HAP-1 (cell line): ENCODE measurements at places on chromosomes 16 and 17.

DNA sequence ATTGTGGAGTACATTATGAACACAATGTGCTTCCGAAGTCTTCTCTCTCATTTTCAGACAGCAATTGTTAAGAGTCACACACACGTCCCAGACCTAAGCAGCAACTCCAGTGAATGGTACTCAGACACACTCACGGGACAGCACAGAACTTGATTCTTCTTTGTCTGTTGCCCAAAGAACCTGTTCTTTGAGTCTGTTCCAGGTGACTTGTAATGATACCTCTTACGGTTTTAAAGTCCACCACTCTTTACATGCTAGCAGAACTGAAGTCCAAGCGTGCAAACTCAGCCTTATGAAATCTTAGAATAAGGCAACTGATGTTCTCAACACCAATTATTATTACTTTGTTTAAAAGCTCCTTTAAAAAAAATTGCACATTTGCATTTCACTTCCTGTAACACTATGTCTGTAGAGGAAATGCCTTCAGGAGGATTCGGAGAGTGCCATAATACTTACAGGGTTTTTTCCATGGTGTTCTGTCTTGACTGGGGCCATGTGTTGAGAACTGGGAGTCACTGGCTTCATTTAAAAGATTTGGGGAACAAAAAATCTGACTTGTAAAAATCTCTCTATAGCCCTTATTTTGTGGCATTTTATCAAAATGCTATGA lies 48.1 kb downstream of the MARF1 start:
- no peak for DNase-seq

DNA sequence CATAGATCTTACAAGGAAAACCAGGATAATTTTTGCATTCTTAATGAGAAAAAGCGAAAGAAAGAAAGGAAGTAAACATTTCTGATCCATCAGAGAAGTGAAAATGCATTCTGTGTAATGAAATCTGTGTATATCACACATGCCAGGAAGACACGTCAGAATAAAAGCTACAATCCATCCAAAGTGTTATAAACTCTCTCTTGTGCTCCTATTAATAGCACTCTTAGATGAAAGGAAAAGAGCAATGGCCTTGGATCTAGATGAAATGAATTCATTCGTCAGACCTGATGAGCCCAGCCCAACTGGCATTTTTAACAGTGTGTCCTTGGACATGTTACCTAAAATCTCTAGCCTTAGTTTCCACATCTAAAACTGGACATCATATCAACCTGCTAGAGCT lies 885.5 kb downstream of the CDH11 start:
- no peak for DNase-seq

- no peak for DNase-seq
These were observed 281.5 kb downstream of the SEC14L1 start for GRCh38 chr17:77422104-77422747.

DNA sequence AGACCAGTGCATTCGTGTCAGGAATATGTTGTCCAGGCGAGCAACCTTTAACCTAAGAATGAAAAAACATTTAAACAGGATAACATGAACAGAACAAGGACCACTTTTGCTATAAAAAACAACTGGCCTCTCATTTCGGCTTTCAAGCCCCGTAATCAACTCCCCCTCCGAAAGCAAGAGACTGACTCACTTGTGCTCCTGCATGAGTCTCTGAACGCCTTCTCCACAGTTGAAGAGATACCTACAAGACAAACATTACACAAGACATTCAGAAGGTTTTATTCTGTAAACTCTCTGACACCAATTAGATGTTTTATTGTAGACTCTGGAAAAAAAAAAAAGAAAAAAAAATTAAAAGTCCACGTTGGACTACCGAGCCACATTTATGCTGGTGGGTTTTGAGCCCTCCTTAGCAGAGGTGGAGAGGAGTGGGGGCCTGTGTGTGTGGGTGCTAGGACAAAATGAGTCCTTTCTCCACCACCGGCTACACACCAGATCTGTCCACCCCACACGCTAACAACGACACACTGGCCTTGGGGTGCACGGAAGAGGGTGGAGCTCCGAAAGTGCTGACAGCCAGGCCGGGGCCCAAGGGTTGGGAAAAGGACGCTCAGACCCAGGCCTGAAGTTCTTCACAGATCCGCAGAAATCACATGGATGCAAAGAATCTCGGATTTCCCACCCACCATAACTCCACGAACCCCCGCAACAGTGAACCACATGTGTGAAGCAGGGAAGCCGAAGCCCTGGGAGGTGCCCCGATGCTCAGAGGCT lies 759 bp downstream of the ELAC2 start:
- DNase-seq, result no peak

DNA sequence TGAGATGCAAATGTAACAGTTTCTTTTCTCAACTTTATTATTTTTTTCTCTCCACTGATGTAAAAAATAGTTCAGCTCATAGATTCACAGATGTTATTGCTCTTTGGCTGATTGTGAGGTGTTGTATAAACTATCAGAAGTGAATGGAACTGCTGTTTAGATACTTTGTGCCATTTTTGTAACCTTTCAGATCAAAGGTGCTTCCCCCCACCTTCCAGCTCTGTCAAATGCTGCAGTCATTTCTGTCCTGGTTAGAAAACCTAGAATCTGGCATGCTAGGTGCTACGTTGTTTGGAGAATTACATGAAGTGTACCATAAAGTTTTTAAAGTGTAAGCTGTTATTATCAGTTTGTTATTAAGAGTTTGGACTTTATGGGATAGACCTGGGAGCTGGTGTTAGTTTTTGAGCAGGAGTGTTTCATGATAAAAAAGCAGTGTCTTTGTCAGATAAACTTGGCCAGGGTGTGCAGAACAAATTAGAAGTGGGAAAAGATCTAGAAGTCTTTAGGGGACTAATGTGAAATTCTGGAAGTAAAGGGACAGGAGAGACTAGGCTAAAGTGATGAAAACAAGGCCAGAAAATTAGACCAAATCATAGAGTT lies 1.8 kb upstream of the WIPI1 start:
- no peak for DNase-seq

- no peak for DNase-seq
These were observed 2.7 kb downstream of the WDR90 start for GRCh38 chr16:651844-652243.

- DNase-seq, result peak; percentile 48
These were observed 1.0 kb downstream of the ST3GAL2 start for GRCh38 chr16:70437582-70438557.

DNA sequence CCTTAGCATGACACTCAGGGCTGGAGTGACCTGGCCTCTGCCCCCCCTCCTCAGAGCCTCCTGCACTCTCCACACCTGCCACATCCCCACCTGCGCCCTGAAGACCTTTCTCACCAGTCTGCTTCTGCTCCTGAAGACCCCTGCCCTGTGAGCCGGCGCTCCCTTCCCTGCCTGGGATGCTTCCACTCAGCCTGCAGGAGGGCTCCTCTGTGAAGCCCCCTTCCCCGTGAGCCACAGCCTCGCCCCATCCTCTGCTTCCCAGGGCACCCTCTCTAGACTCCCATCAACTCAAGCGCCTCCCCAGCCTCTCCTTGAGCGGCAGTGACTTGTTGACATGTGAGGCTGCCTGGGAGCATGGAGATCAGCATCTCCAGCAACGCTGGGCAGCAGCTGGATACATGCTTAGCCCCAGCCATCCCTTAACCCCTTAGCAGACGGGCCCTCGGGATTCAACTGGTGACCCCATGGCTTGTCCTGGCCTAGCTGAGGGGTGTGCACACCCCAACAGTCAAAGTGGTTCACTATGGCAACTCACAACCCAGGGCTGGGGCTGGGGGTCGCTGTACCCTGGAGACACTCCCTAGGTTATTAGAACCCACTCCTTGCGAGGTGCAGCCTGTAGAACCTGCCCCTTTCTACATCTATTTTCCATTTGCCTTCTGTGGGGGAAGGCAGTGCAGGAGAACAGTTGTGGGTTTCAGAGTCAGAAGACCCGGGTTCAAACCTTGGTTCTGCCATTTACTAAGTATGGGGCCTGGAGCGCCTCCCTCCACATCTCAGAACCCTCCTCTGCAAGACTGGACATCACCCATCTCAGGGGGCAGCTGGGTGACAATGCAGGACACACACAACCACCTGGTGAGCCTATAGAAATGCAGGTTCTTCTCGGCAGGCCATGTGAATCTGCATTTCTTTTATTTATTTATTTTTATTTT lies 21.5 kb downstream of the TMEM235 start:
- DNase-seq, result no peak
